ENCODE measurements at places on chromosomes 12 and 14. TPM values are rescaled to one million over a fixed set of nuclear protein-coding genes. Genes with fewer than 3 reads are reported as not detected.
A peak's percentile ranks its signal among the peaks of the same experiment; 100 is the strongest.

Gene GALNT9
- not detected for total RNA-seq

Gene OTOGL
- not detected for total RNA-seq

Gene PRICKLE1
- total RNA-seq: 0.28 TPM

Gene KRT72
- total RNA-seq: not detected

Gene RFX4
- not detected for total RNA-seq

Gene HOTAIR
- not detected for total RNA-seq

Gene TTC6
- not detected for total RNA-seq

GRCh38 chr14:31930493-31931240, 146.4 kb upstream of the ARHGAP5 start:
- DNase-seq: peak; percentile 38

DNA sequence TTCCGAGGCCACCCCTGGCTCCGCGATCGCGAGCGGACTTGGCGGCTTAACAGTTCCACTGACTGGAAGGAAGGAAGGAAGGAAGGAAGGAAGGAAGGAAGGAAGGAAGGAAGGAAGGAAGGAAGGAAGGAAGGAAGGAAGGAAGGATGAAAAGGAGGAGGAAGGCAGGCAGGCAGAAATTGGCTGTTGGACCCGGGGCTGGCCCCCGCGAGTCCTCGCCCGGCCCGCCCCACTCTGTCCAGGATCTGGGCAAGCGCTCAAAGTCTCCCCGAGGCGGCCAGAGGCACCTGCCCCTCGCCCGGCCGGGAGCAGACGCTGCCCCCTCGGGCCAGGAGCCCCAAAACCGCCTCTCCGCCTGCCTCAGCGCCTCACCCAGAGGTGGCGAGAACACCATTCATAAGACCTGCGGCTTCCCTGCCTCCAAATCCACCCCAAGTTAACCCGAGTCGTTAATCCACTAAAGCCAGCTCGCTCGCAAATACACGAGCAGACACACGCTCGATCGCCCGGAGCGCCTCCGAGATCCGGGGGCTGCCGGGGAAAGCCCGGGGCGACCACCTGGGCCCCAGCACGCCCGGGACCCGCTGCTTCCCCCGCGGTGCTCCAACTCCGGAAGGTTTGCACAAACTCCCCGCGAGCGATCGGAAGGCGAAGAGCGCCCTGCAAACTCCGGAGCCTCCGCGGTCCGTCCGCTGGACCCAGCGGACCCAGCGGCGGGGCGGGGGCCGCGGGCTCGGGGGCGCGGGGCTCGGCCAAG, 844 bp downstream of the DPF3 start:
- peak; percentile 84 for DNase-seq

- DNase-seq: no peak
Observed at GRCh38 chr14:28744126-28744525, 22.5 kb upstream of the FOXG1 start.

DNA sequence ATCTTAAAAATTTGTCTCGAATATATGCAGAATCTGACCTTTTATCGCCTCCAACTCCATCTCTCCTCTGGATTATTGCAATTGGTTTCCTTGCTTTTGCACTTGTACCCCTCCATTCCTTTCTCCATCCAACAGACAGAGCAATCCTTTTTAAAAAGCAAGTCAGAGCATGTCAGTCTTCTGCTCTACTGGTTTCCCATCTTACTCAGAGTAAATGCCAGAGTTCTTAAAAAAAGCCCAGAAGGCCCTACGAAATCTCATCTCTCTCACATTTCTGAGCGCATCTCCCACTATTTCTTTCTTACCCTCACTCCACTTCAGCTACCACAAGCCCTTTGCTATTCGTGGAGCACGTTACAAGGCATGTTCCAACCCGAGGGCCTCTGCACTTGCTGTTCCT, 236.9 kb upstream of the DDHD1 start:
- DNase-seq: no peak

- DNase-seq: peak; percentile 68
Observed at GRCh38 chr14:61656341-61656740, 39.0 kb upstream of the HIF1A start.

- DNase-seq: no peak
Observed at GRCh38 chr12:100249941-100250340, 16.9 kb downstream of the DEPDC4 start.

- DNase-seq: no peak
Observed at GRCh38 chr12:6182279-6182898, 17.8 kb upstream of the CD9 start.
